ENCODE measurements at places on chromosomes 5 and 9.

DNA sequence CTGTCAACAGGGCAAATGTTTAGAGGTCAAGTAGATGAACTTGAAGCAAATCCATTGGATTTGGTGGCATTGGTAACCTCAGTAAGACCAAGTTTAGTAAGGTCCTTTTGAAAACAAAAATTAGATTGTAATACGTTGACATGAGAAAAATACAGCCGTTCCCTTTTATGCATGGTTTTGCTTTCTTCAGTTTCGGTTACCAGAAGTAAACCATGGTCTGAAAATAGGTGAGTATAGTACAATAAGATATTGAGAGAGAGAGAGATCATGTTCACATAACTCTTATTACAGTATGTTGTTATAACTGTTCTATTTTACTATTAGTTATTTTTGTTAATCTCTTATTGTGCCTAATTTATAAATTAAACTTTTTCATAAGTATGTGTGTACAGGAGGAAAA, 156.6 kb upstream of the SLC12A2 start:
- no peak for DNase-seq

DNA sequence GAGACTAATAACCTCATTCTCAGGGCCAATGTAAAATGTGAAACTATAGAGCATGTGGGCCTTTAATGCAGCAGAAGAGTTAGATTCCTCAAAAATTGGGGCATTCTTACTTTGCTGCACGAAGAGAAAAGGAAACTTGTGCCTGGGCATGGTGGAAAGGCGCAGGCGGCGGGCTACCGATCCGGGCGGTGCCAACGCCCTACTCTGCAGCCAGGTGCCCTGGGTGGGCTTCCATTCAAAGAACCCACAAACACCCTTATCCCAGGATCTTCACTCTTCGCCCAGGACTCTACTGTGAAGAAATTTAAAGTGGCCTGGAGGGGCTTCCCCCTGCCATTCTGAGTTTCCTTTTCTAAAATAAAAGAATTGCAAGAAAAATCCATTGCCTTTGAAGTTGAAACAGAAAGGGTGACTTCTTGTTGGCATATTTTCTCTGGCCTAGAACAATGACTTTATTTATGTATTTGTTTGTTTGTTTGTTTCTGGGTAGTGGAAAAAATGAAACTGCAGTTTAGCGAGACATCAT, 124.9 kb downstream of the TMEM161B start:
- no peak for DNase-seq

- peak; percentile 59 for DNase-seq
These were observed 3.2 kb upstream of the TERT start for GRCh38 chr5:1298067-1298551.

- DNase-seq, result no peak
These were observed 2.0 kb downstream of the ADAMTS13 start for GRCh38 chr9:133424187-133424586.

- DNase-seq, result no peak
These were observed 49.4 kb downstream of the GRIN3A start for GRCh38 chr9:101689039-101689438.

- no peak for DNase-seq
These were observed 24.0 kb upstream of the SLC12A7 start for GRCh38 chr5:1135696-1136525.

- no peak for DNase-seq
These were observed 49.2 kb downstream of the EQTN start for GRCh38 chr9:27247756-27248155.

DNA sequence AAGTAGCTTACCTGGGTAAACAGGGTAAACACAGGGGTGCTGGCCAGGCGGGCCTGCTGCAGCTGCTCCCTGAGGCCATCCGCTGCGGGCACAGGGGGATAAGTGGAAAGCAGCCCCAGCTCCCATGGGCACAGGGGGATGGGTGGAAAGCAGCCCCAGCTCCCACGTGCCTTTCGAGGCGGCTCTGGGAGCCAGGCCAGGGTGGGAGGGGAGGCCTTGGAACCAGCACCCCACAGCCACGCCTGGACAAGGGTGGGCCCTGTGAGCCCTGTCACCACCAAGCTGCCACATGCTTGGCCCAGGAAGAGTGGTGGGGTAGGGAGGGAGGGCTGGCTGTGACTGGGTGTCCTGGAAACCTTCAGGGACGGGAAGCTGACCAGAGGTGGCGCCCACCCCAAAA, 7.8 kb upstream of the CARD9 start:
- no peak for DNase-seq

GRCh38 chr5:145848854-145849253, 13.7 kb upstream of the PRELID2 start:
- no peak for DNase-seq

DNA sequence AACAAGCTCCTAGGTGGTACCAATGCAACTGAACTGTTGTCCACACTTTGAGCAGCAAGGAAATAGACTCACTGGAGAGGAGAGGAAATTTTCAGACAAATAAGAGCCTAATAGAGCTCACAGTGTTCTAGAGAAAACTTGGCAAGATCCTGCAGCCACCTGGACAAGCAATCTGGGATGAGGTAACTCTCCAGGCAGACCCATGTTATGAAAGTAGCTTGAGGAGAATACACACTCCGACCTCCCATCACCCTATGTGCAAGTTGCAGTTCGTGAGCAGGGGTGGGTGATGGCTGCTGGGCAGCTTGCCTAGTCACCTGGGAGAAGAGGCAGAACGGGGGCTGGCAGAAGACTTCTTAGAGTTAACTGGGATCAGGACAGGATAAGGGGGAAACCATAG, 102.2 kb downstream of the KLF4 start:
- DNase-seq, result no peak

GRCh38 chr5:124972703-124973102, 226.3 kb upstream of the ZNF608 start:
- DNase-seq, result no peak

DNA sequence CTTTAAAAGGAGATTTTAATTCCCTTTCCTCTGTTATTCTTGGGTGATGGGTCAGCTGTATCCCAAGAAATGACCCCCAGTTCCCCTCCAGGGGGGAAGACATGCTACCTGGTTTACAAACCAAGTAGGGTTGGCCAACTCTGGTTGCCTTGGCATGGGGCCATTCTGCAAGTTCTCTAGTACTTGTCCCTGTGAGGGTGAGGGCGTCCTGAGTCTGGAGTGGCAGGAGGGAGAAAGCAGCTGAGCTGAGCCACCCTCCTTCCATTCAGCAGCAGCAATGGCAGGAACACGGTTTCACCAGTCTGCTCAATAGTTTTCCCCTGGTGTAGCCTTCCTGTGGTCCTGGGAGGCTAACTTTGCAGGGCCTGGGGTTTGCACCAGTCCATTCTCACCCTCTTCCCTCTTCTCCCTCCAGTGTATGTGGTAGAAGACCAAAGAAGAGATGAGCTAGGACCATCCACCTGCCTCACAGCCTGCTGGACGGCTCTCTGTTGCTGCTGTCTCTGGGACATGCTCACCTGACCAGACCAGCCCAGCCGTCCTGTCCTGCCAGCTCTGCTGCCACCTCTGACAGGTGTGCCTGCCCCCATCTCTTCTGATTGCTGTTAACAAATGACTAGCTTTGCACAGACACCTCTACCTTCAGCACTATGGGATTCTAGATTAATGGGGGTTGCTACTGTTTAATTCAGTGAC, 59.9 kb downstream of the PFDN1 start:
- no peak for DNase-seq

DNA sequence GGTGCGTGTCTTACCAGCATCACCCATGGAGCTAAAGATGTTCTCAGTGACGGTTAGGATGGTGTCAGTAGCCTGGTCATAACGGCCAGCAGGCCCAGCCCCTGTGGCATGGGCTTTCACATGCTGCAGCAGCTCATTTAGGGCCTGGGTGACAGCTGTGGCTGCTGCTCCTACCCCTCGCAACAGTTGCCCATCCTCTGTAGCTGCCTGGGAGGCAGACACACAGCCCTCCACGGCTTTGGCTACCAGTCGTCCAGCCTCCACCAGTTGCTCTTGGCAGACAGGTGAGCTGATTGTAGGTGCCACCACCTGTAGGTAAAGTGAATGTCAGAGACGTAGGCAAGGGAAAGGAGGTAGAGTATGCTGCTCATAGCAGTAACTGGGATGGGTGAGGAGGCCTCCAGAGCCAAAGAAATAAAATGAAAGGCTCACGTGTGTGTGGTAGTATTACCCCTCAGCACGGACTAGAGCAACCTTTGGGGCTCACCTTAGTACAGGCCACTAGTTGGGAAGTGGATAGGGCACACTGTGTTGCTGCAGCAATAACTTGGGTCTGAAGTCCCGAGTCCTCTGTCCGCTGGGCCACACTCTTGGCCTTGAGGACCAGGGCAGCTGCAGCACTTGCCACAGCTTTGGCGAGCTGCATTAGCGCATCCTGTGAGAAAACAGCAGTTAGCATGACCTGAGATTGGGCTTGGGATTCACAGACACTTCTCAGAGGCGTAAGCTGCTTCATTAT, 14.7 kb downstream of the TLN1 start:
- DNase-seq, result no peak

DNA sequence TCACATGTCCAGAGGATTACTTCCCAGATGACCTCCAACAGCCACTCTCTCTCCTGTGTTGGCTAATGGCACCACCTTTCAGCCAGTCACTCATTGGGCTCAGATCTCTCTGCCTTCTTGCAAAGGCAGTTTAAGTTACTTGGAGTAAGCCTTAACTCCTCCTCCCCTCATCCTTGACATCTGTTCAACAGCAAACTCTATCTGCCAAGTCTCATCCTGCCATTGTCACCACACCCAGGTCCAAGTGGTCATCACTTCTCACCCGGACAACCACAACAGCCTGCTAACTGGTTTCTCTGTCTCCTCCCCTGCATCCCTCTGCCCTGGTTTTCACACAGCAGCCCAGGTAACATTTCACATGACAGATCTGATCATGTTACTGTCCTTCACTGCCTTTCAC, 58.5 kb downstream of the DCP2 start:
- no peak for DNase-seq

DNA sequence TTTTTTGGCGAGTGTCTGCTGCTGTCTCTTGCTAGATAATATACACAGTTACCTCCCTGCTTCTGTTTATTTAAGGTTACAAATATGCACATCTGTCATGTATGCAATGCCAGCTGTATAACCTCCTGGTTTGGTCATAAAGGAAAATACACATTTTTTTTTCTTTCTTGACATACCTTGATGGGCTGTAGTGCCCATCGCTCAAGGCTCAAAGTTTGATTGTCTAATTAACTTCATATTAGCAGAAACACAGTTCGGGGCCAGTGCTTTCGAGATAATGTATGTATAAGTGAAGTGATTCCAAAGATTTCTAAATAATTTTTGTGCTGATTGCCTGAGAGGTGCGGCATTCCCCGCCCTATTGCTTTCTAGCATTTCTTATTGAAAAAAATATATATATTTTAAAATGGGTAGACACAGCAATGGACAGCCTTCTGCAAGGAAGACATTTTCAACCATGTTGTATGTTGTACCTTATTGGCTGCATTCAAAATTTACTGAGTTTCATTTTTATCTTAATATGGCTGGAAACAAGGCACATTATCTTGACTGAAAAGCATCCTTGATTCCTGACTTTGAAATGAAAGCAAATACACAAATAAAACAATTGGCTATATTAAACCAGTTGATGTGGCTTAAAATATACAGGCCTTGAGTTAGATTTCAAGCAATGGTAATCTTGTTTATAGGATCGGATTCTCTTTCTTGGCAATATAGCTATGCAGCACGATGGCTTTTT, 206.2 kb downstream of the MEF2C start:
- DNase-seq, result no peak

DNA sequence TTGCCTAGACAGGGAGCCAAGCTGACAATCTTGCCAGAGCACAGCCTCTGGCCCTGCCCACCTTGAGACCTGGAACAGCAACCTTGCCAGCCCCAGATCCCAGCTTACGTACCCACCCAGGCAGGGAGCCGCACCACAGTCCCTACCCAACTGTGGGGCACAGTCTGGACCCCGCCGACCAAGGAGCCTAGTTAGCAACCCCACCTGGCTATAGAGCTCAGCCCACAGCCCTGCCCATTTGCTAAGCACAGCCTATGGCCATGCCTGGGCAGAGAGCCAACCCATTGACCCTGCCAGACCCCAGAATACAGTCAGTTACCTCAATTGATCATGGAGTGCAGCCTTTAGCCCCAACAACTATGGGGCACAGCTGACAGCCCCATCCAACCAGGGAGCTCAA, 97.9 kb upstream of the SH3GL2 start:
- DNase-seq, result peak; percentile 52

- DNase-seq, result no peak
These were observed 16.4 kb upstream of the ZBED3 start for GRCh38 chr5:77103457-77103856.

- DNase-seq, result no peak
These were observed 103.8 kb downstream of the MPDZ start for GRCh38 chr9:13175732-13176131.

GRCh38 chr5:80935811-80936385, 24.3 kb upstream of the RASGRF2 start:
- DNase-seq, result no peak

DNA sequence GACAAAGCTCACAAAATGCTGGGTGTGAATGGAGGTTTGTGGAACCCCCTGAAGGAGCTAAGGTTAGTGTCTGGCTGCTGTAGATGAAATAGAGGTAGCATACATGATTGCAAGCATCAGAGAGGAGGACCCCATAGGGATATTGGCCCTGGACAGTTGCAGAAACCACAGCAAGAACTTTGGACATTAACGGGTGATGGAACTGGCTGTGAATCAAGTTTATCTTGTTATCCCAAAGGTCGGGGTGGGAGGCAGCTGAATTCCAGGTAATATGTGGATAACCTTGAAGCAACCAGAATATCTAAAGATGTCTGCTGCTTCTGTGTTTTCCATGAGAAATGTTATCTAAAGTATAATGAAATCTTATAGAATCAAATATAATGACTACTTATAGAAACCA, 447.7 kb downstream of the ZSWIM6 start:
- DNase-seq, result no peak

DNA sequence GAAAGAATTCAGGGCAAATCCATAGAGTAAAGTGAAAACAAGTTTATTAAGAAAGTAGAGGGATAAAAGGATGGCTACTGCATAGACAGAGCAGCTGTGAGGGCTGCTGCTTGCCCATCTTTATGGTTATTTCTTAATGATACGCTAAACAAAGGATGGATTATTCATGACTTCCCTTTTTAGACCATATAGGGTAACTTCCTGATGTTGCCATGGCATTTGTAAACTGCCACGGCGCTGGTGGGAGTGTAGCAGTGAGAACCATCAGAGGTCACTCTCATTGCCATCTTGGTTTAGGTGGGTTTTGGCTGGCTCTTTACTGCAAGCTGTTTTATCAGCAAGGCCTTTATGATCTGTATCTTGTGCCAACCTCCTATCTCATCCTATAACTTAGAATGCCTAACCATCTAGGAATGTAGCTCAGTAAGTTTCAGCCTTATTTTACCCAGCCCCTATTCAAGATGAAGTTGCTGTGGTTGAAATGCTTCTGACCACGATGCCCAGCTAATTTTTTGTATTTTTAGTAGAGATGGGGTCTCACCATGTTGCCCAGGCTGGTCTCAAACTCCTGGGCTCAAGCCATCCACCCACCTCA, 42.1 kb downstream of the RFK start:
- no peak for DNase-seq

DNA sequence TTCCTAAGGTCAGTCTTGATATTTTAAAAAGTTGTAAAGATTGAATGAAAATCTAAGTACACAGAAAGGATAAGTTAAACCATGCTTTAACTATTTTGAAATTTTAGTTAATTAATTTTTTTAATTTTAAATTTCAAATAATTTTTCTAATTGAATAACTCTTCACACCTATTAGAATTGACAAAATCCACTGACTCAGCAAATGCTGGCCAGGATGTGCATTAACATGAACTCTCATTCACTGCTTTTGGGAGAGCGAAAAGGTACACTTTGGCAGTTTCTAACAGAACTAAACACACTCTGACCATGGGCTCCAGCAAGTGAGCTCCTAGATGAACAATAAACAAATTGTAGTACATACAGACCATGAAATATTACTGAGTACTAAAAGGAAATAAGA, 209.5 kb downstream of the PTPRD start:
- DNase-seq, result no peak

- no peak for DNase-seq
These were observed 123.5 kb downstream of the SCAMP1 start for GRCh38 chr5:78483809-78484521.
